ENCODE measurements at places on chromosomes 2 and 18.

GRCh38 chr2:162449471-162449870 lies 105.5 kb downstream of the GCA start:
- DNase-seq = no peak

DNA sequence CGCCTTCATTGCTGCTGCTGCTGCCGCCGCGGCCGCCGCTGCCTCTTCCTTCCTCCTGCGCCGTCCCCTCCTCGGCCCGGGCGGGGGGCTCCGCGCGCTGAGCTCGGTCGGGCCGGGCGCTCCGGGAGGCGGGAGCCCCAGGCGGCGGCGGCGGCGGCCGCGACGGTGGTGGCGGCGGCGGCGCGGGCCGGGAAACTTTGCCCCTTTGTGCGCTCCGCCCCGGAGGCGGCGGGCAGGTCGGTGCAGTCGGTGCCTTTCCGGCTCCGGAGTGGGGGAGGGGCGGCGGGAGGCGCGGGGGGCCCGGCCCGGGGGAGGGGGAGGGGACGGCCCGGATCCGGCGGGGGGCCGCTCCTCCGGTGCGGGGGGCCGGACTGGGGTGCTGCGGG lies 205 bp downstream of the TET3 start:
- DNase-seq = peak; percentile 67

- no peak for DNase-seq
Measured at GRCh38 chr2:69177785-69178636, 165.0 kb downstream of the ANTXR1 start.

GRCh38 chr2:35428548-35428947 lies 927.0 kb upstream of the CRIM1 start:
- DNase-seq = peak; percentile 25

GRCh38 chr2:238811759-238812158 lies 36.1 kb upstream of the TWIST2 start:
- DNase-seq = no peak

- DNase-seq = no peak
Measured at GRCh38 chr18:13521418-13521817, 204.9 kb downstream of the FAM210A start.

GRCh38 chr2:96931966-96932365 lies 54.4 kb downstream of the FAM178B start:
- DNase-seq = no peak

- DNase-seq = no peak
Measured at GRCh38 chr2:197208024-197208423, 102.6 kb downstream of the ANKRD44 start.

GRCh38 chr2:167420211-167420610 lies 531.9 kb downstream of the XIRP2 start:
- no peak for DNase-seq

- DNase-seq = no peak
Measured at GRCh38 chr2:174153757-174154680, 94.3 kb downstream of the OLA1 start.

- no peak for DNase-seq
Measured at GRCh38 chr18:50177294-50177992, 17.5 kb downstream of the MYO5B start.

DNA sequence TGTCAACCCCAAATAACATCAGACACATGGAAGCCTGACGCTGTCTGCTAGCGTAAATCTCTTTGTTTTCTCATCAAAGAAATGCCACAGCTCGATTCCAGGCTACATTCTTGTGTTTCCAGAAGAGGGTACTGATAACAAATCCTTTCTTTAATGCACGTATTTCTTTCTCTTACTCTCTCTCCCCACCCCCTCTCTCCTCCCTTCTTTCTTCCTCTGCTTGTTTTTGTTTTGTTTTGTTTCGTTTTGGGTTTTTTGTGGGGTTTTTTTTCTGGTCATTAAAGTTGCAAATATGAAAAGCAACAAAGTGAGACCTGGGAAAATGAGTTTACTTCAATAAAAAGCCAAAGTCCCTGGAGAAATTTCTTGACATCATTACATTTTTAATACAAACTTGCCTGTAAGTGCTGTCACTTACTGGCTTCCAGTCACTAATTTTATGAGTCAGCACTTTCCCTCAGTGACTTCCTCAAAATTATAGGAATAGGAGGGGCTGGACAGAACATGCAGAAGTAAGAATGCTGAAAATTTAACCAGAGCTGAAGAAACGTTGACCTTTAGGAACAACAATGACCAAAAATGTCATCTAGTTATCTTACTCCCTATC lies 106.7 kb upstream of the NABP1 start:
- no peak for DNase-seq

GRCh38 chr2:88074854-88075292 lies 7.2 kb downstream of the SMYD1 start:
- no peak for DNase-seq

- DNase-seq = no peak
Measured at GRCh38 chr18:63965716-63966330, 4.1 kb upstream of the SERPINB8 start.

- DNase-seq = no peak
Measured at GRCh38 chr2:18422432-18423165, 137.9 kb downstream of the RDH14 start.

DNA sequence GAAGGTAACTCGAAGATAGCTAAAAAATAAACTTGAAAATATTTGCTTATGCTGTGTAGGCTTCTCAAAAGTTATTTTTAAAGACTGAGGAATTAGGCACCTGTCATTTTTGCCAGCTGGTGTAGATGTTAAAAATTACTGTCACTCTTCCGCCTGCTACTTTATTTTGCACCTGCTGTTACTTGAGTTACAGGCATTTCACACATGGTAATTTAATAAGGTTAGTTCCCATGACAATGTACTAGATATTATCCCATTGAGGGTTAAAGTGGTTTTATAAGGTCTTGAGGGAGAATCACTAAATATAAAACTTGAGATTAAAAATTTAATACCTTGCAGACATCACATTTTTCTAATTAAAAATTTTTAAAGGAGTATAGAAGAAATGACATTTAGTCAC lies 26.6 kb downstream of the MYL1 start:
- no peak for DNase-seq

DNA sequence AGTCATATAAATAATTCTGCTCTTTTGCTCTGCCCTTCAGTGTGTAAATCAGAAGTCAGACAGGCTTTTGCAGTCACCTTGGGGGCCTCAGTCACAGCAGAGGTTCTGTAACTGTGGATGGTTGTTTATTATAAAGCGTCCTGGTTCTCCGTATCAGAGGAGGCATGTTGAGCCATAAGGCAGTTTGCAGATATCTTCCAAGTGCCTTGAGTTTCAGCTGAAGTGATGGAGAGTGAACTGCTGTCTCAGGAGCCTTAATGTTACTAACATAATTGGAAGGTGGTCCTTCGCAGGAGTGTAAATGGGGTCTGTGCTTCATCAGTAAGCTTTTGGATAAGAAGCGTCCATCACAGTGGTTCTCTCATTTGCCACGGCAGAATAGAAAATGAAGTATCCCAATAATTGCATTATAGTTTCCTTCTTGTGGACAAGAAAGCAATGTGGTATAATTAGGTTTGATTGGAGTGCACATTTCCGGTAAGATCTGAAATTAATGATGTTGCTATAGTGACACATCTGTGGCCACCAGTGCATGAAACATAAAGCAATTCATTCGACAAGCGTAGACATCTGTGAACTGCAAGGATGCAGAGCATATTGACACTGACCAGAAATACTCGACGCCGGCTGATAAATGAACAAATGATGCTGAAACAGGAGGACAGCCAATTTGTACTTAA lies 112.5 kb upstream of the NFATC1 start:
- DNase-seq = no peak

DNA sequence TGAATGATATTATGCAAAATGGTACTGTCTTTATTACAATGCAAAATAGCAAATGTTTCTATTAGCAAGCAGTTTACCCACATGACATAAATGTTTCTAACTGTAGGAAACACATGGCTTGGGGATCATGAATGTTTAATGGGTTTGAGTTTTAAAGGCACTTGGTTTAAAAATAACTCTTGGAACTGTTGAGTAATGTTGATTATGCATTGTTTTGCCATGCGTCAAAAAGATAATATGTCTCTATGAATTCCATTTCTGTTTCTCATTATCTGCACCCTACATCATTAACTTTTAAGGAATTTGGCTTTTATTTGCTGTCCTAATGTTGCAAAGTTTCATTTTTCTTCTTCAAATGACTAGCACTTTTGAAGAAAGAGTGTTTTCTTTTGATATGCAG lies 1355.5 kb downstream of the SUCLG1 start:
- no peak for DNase-seq

DNA sequence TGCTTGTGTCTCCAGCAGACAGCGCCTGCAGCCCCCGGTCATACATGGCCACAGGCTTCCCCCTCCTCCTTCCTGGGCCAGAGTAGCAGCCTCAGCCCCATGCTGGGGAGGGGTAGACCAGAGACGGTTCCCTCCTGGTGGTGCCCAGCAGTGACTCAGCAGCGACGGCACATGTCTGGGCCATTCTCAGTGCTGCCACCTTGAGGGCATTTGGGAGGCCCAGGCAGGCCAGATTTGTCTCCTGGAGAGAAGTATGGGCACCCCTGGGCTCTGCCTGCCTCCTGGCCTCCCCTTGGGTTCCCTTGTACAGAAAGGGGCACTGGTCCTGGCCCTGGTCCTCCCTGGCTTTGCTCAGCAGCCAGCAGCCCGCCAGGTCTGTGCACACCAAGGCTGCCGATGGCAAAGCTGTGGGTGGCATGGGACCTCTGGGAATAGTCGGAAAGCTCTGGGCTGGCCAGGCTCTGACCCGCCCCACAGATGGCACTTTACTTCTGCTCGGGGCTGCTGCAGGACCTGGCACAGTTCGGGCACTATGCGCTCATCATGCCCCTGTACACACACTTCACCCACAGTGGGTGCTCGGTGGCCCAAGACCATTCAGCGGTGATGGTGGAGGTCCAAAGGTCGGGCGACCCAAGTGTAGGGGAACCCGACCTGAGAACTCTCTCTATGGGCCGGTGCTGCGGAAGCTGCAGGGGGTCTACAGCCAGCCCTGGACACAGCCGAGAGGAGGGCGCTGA lies 11.4 kb upstream of the ALPI start:
- peak; percentile 84 for DNase-seq

DNA sequence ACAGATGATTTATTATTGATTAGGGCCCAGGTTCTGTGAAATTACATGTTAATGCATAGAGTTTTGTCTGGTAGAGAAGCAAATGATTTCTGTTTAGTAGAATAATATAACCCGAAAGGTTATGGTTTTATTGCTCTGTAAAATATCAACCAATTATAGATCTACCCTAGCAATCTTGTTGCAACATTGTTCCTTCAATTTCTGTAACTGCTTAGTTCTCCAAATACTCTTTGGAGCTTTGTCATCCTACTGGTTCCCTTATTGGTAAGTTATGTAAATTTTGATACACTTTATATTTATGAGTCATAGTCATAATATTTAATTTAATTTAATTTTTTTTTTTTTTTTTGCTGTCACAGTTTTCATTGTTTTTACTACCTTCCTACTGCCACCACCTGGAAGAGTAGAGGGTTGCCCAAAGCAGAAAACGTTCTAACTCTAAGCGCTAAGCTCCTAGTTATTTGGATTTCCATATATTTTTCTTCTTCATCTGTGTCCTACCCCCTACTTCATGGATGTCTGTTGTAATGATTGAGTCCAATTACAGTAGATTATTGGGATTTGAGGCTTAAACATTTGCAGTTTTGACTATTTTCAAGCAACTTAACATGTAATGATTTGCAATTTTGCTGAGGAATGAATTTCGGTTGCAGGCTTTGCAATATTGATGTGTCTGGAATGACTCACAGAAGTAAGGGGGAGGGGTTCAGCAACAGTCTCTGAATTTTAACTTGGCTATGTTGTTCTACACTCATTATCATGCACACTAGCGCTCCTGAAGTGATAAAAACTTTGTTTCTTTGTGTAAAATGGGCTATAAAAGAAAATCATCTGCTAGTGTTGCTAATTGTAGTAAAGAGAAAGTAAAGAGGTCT lies 51.1 kb downstream of the NABP1 start:
- no peak for DNase-seq

- DNase-seq = peak; percentile 54
Measured at GRCh38 chr2:68766376-68766845, 31.8 kb downstream of the ARHGAP25 start.

DNA sequence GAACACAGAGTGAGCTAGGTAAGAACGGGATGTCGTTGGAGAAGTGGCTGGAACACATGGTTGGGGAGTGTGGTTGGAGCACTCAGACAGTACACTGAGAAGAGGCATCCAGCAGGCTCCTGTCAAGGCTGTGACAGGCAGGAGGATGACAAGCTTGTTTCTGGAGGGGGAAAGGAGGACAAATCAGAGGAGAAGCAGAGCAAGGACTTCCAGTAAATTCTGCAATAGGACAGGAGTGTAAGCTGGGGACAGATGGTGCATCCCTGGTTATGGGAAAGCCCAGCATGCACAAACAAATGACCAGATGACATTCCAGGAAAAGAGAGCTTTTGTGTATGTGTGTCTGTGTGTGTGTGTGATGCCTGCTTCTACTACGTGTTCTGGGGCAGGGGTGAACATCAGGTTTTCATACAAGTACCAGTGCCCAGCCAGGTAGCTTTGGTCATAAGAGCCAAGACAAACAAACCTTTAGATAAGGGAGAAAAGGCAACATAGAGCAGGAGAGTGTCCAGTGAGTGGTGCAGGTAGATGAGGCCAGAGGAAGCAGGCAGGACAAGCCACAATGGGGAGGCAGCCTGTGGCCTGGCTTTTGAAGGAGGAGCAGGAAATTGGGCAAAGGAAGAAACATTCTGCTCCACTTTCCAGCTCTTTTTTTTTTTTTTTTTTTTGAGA lies 32.1 kb upstream of the MAPK4 start:
- no peak for DNase-seq

DNA sequence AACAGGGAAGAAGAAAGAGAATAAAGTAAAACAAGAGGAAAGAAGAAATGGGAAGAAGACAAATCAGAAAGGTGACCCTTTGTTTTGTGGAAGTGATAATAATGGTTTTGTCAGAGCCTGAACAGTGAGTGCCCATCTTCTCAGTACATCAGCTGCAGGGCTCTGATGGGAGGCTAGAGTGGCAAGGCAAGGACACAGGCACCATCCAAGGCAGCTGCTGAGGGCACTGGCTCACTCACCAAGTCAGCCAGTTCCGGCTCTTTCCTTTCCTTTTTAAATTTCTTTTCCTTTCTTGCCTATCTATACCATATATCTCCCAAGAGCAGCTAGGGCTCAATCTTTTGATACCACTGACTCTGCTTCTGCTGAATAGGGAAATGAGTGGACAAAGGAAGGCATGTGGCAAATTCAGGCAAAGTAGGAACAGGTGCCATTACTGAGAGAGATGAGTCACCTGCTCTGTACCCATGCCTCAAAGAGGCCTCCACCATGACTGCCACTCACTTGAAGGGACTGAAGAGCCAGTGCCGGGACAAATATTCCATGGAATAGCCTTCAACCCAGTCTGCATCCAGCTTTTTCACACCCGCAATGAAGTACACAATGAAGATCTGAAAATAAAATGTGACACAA lies 6.2 kb downstream of the GGCX start:
- DNase-seq = no peak

- DNase-seq = no peak
Measured at GRCh38 chr2:180876506-180876905, 103.9 kb upstream of the UBE2E3 start.

- DNase-seq = no peak
Measured at GRCh38 chr2:194616334-194616733, 1040.7 kb upstream of the SLC39A10 start.

DNA sequence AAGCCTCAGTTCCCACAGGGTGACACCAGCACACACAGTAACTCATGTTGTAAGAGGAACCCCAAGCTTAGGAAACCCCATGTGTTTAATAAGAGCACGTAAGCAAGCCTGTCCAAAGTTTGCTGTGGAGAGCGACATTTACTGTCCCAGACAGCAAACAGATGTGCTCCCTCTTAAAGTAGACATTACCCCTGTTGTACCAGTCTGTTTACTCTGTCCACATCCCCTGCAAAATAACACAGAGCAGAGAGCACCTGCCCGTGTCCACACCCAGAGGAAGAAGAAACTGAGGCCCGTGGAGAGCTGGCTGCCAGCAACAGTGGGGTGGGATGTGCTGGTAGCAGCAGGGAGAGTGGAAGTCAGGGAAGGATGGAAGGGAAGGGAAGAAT lies 243.5 kb downstream of the GBX2 start:
- DNase-seq = no peak

All from activated CD4-positive, alpha-beta T cell treated with anti-CD3 and anti-CD28 coated beads, Interleukin-2, amount 50 U/mL, for 48 hours (primary cell).